A549 treated with RU486 at 1 μM for 4 hours (cell line): ENCODE measurements at places on chromosomes 5 and 9. TPM values are rescaled to one million over a fixed set of nuclear protein-coding genes. Genes with fewer than 3 reads are reported as not detected.

LHX3 gene
- 0.07 to 0.14 TPM (median 0.11 TPM) in 4 of 5 replicates, not detected in the other for total RNA-seq

PCDHA1 gene
- total RNA-seq = 0.15 to 0.34 TPM (median 0.21 TPM) in 4 of 5 replicates, not detected in the other

LHX6 gene
- total RNA-seq = 0.32 to 0.39 TPM (median 0.38 TPM) in 5 replicates

PLPP7 gene
- not detected in 5 replicates for total RNA-seq

OR1L8 gene
- not detected in 5 replicates for total RNA-seq

IL9 gene
- total RNA-seq = not detected in 5 replicates

SLC36A3 gene
- not detected in 5 replicates for total RNA-seq

ZDHHC11 gene
- 10.0 to 18.7 TPM (median 16.9 TPM) in 5 replicates for total RNA-seq

PCDH12 gene
- total RNA-seq = not detected in 5 replicates

ARL10 gene
- 0.04 to 0.66 TPM (median 0.22 TPM) in 5 replicates for total RNA-seq

EFNA5 gene
- 16.7 to 23.3 TPM (median 19.8 TPM) in 5 replicates for total RNA-seq

ANKRD33B gene
- total RNA-seq = 8.1 to 12.6 TPM (median 10.8 TPM) in 5 replicates

HINT2 gene
- total RNA-seq = 70.2 to 119 TPM (median 98.2 TPM) in 5 replicates

LIX1 gene
- not detected in 5 replicates for total RNA-seq

PCDHA9 gene
- total RNA-seq = 0.04 TPM in 1 of 5 replicates, not detected in the others

SH3GL2 gene
- total RNA-seq = 0.05 to 0.49 TPM (median 0.13 TPM) in 5 replicates

CCDC187 gene
- total RNA-seq = 0.01 to 0.03 TPM (median 0.01 TPM) in 3 of 5 replicates, not detected in the others

CNTNAP3 gene
- 7.1 to 11.4 TPM (median 11.2 TPM) in 5 replicates for total RNA-seq

PCDHGC5 gene
- total RNA-seq = 0.02 to 0.09 TPM in 2 of 5 replicates, not detected in the others

PCDHB10 gene
- total RNA-seq = 0.06 TPM in 2 of 5 replicates, not detected in the others

SYNPO gene
- 20.6 to 28.6 TPM (median 26.2 TPM) in 5 replicates for total RNA-seq

ZNF483 gene
- 0.40 to 0.88 TPM (median 0.77 TPM) in 5 replicates for total RNA-seq

BTNL3 gene
- total RNA-seq = not detected in 5 replicates

BTF3 gene
- 1,050 to 1,296 TPM (median 1,106 TPM) in 5 replicates for total RNA-seq

CARTPT gene
- total RNA-seq = not detected in 5 replicates

PCDHB12 gene
- total RNA-seq = 0.05 to 0.09 TPM in 2 of 5 replicates, not detected in the others

TMEM215 gene
- total RNA-seq = not detected in 5 replicates

CEL gene
- total RNA-seq = 0.31 to 0.74 TPM (median 0.66 TPM) in 5 replicates

OR2S2 gene
- total RNA-seq = not detected in 5 replicates

SLC6A7 gene
- 0.03 TPM in 3 of 5 replicates, not detected in the others for total RNA-seq

GBGT1 gene
- total RNA-seq = 1.6 to 2.7 TPM (median 2.2 TPM) in 5 replicates

ROR2 gene
- 0.67 to 2.2 TPM (median 1.5 TPM) in 5 replicates for total RNA-seq

TRPM3 gene
- not detected in 5 replicates for total RNA-seq

FOXD4L4 gene
- total RNA-seq = 0.03 TPM in 1 of 5 replicates, not detected in the others
